CD8-positive, alpha-beta T cell (primary cell): ENCODE measurements at places on chromosomes 7 and 10.

DNA sequence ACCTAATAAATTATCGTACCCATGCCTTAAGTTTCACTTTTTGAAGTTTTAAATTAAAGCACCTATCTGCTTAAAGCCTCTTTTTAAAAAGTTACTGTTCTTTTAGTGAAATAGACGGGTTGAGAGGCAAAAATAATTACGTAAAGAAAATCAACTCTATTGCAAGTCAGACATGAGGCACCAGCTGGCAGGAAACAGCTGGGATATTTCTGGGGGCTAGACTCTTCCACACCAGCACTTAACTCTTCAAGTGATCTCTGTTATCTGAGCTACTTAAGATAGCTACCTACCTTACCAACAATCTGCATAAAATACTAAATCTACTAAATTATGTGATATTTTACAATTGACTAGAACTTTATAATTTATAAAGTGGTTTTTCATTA, 35.8 kb downstream of the GBF1 start:
- no peak for DNase-seq

GRCh38 chr10:62183442-62183841, 85.2 kb downstream of the RTKN2 start:
- no peak for DNase-seq

DNA sequence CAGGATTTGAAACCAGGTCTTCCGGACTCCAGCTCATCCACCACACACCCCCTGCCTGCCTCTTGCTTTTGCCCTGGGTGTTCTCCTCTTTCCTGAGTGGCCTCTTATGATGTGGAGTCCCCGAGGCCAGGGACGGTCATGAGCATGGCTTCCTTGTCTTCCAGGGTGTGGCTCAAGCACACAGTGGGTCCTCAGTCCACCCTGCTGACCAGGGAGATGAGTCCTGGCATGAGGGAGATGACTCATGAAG, 32.8 kb downstream of the DNAJB12 start:
- no peak for DNase-seq

DNA sequence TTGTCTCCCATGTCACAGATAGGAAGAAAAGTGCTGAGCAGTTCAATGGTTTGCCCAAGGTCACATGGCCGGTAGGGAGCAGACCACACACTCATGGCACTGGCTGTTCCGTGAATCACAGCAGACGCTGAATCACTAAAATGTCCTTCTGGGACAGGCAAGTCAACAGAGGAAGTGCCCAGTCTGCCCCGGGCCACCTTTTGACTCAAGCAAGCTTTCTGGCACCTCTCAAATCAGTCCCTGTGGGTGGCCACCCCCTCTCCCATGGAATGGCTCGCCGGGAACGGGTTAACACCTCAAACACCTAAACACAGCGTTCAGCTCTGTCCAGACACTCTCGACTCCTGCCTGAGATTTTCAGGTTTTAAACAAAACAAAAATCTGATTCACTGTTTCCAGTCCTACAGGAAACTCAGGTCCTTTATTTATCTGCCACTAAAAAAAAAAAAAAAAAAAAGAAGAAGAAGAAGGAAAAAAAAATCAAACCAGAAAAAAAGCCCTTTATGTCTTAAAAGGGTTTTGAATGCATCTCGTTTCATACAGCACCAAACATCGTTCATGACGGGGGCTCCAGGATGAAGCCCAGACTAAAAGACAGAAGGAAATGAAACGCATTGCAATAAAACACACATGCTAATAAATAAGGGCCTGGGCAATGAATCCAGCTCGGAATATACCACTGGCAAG, 15.5 kb downstream of the CARD11 start:
- DNase-seq = peak; percentile 29

GRCh38 chr7:130047831-130048230, 3.3 kb downstream of the ZC3HC1 start:
- DNase-seq = no peak

DNA sequence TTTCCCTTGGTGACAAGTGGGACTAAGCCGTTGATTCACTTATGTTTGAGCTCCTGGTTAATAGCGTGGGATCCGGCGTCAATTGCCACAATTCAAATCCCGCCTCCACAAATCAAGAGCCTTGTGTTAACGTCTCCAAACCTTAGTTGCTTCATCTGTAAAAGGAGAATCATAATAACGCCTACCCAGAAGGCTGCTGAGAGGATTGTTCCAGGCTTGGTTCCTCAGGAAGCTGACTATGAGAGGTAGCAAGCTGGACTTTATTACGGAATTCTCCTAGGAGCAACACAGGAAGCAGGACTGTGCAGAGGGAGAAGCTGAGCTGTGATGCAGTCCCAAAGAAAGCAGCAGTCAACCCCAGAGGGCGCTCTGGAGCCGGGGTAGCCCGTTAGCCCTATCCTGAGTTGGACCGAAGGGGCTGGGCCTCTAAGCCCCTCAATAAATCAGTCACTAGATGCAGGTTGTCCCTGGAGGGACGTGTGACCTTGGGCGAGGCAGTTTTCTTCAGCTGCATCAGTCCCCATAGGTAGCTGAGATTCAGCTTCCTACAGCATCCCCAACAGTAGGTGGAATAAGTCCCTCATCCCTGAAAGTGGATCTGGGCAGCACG, 6.9 kb upstream of the BAG3 start:
- DNase-seq = no peak

- no peak for DNase-seq
Observed at GRCh38 chr10:122281018-122281626, 10.0 kb downstream of the BTBD16 start.

DNA sequence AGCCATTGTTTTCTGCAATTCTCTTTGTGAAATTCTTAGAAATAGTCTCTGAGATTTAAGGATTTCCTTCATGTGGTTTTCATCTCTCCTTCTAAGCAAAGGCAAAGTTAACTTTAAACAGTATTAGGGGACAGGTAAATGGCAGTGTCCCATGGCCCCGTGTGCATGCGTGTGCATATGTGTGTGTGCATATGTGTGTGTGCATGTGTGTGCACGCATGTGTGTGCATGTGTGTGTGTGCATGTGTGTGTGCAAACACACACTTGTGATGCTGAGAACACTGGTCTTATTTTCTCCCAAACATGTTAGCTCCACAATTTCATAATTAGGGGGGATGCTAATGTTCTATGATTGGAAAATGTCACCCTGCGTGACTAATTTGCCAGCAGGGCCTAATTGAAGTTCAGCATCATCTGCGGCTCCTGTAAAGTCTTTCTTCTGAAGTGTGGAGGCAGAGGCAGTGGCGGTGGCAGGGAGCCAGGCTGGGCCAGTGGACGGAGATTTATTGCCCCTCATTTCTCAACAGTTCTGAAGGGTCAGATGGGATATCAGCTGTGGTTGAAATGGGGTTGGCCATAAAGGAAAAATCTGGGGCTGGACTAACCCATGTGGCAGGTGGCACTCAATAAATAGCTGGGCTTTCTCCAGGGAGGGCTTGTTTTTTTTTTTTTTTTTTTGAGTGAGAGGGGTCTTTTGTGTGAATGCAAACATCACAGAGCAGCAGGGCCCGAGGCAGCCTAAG, 289.3 kb upstream of the PODXL start:
- DNase-seq = no peak

- DNase-seq = peak; percentile 52
Observed at GRCh38 chr7:100127866-100128636, 1.3 kb downstream of the MBLAC1 start.

- DNase-seq = no peak
Observed at GRCh38 chr7:305410-306151, 15.6 kb downstream of the FOXL3 start.

GRCh38 chr10:7501157-7501556, 90.3 kb upstream of the SFMBT2 start:
- peak; percentile 39 for DNase-seq

DNA sequence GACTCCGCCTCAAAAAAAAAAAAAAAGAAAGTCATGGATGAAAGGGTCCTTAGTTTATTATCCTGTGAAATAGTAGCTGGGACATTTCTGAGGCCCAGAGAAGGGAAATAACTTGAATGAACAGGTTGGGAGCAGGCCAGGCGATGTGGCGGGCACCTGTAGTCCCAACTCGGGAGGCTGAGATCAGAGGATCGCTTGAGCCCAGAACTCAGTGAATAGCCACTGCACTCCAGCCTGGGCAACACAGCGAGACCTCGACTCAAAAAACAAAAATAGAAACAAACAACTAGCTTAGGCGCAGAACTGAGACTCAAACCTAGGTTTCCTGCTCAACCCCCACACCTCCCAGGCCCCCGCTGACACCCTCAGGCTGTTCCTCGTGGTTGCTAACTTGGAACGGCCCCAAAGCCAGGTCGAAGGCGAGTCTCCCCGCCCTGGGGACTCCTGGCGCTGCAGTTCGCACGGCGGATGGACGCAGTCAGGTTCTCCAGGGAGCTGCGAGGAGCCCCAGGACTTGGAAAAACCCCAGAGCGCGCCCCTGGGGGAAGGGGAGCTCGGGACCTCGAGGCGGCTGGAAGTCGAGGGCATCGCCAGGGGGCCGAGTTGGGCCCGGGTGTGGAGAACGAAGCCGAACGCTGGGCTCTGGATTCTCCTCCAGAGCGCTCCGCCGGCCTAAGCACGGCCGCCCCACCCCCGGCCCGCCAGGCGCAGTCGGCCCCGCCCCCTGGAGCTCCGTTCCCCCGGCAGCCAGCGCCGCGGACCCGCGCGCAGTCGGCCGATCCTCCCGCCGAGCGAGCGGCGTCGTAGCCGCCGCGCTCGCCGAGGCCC, at the start of gene STOX1:
Gene STOX1, plus strand, starts transcription at position 768 of the 828 bp plus-strand sequence. CDS start 93 bp downstream, outside the sequence.
- DNase-seq = peak; percentile 25

GRCh38 chr10:84392181-84392580, 63.8 kb downstream of the CCSER2 start:
- no peak for DNase-seq

DNA sequence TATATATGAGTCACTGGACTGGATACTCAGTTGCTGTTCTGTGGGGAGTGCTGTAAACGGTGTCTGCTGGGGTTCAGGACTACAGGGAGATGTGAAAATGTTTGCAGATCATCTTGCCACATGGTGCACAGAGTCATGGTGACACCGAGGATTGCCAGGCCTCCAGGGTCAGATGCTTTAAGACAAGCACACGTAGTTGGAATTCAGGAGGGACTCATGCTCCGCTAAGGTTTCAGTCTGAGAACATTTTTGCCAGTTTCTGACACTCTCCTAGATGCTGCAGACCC, 211.3 kb downstream of the CXCL12 start:
- DNase-seq = no peak

- no peak for DNase-seq
Observed at GRCh38 chr7:88566162-88566729, 193.3 kb upstream of the ZNF804B start.

DNA sequence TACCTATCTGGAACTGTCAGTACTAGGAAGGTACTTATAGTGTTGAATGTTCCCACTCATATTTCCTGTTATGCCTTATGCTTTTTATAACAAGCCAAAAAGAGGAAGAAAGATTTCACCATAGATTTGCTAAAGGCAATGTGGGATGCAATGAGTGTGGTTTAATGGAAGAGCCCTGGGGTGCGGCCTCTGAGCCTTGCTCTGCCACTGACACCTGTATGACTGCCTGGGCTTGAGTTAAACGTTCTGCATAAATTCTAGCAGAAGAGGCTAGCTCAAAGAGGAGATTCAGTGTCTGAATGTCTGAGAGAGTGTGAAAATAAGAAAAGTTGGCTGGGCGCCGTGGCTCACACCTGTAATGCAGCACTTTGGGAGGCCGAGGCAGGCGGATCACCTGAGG, 143.8 kb downstream of the TPST1 start:
- no peak for DNase-seq

- DNase-seq = no peak
Observed at GRCh38 chr10:17453035-17453372, 1.4 kb downstream of the ST8SIA6 start.

DNA sequence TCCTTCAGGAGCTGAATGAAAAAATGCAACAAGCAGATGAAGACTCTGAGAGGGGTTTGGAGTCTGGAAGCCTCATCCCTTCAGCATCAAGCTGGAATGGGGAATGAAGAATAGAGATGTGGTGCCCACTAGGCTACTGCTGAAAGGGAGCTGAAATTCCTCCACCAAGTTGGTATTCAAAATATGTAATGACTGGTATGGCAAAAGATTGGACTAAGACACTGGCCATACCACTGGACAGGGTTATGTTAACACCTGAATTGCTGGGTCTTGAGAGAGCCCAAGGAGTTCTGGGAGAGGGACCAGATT, 5.4 kb downstream of the IFIT2 start:
- DNase-seq = no peak

DNA sequence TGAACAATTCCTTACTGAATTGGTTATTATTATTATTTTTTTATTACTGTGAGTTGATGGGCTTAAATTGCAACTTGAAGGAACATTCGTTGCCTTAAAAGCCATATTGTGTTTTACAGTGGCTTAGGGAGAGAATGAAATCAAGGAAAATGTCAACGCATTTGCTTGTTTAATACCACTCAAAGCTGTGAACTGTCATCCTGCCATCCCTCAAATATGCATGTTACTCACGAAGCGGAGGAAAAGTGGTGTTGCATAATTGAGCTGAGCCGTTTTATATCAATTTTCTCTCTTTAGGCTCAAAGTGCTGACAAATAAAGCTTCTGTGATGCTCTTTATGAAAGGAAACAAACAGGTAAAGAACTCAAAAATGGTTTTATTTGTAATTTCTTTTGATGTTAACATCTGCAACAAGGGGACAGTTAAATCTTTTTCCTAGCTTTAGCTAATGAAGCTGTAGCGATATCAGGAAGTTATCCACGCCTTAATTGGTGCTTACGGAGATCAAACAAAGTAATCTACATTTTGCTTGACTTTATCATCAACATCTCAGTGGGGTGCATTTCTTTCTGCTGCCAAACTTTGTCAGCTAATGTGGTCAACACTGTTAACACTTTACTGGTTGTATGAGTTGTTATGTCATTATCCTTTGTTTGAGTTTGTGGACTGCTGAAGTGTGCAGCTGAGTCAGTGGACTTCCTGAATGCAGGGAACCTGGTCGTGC, 33.1 kb downstream of the GLRX3 start:
- DNase-seq = no peak

GRCh38 chr10:77350711-77351119, 286.9 kb downstream of the KCNMA1 start:
- DNase-seq = no peak

DNA sequence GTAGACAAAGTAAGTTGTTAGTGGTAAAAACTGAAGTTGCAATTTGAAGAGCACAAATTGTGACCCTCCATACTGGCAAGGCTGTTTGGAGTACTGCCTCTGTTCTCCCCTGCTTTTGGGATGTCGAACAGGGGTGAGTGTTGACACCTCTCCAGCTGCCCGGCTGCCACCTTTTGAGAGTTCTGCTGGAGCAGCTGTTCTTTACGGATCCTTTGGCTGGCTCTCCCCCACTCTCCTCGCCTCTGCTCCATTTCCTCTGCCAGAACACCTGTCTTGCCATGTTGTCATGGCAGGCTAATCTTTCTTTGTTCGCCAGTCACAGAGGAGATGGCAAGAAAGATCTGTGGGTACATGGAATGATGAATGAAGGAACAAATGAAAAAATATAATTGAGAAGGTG, 34.9 kb downstream of the INSYN2A start:
- DNase-seq = no peak
